GM03348 (cell line): ENCODE measurements at places on chromosomes 12 and 14.
A peak's percentile ranks its signal among the peaks of the same experiment; 100 is the strongest.

- DNase-seq, result no peak
These were observed 35.9 kb downstream of the CRADD start for GRCh38 chr12:93713060-93713459.

DNA sequence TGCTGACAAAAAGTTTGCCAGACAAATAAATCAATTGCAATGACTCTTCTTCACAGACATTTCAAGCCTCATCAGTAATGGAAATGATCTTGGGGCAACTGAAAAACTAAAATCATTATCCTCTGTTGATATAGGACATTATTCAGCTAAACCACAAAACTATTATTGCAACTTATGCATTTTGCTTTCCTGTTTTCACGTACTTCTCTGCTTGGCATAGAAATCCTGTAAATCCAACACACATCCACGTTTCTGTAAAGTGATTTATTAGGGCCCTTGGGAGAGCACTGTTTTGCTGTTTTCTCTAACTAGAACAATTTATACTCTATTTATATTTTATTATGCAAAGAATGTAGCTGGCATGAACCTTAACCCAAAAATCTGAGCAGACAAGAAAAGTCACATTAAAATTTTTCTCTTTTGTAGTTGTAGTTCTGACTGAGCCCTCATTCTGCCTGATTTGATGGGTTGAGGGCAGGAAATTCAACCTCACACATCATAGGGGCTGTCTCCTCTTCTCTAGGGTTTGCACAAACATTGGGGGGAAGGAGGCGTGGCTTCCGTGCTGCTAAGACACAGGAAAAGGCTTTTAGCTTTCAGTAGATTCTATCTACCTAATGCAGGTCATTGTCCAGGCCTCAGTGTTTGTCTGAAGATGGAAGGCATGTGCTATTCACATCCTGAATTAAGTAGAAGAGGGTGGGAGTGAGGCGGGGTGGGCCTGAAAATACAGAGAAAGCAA lies 11.5 kb upstream of the NUP107 start:
- no peak for DNase-seq

DNA sequence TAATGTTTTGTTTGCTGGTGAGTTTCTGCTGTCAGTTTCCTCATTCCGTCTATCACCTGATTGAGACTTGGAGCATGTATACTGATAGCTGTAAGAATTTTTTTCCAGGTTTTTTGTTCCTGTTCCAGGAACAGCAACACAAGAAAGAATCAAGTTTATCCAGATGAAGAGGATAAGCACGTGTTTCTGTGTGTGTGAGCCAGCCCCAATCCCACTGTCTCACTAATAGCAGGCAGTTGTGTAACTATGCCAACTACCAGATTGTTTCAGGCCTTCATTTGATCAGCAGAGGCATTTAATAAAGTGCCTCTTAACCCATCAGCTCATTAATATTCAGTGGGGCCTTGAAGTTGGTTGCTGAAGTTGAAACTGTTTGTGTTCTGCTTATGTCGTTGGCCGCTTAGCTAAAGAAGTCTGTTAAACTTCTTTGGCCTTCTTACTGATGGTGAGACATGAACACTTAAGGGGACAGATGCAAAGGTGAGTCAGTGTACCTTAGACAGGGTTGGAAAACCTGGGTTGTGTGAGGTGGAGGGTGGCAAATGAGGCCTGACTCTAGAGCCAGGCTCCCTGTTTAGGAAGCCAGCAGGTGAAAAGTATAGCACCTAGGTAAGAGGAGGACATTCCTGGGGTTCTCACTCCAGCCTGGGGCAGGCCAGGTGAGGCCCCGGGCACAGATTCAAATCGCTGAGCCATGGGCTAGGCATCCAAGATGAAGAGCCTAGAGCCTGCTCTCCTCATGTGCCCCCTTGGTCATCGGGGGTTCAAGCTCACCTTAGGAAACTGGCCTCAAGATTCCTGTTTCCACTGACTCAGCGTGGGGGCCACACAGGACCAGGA lies 3.7 kb downstream of the ANKRD13A start:
- DNase-seq, result peak; percentile 43

DNA sequence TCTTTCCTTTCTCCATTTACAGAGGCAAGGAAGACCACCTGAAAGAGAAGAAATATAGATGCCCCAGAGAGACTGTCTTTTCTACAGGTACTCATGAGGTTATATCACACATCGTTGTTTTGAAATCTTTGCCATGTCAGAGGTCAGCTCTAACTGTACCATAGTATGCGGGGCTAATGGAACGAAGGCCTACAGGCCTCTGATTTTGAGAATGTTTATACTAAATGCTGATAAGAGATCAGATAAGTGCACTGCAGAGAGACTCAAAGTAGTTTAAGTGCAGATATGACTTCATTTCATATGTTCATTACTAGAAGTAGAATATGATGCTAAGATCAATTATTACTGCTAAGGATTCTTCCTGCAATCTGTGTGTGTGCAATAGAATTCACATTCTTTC lies 1005.0 kb downstream of the GALC start:
- DNase-seq, result no peak

GRCh38 chr14:74917646-74918081 lies 5.4 kb downstream of the RPS6KL1 start:
- no peak for DNase-seq

DNA sequence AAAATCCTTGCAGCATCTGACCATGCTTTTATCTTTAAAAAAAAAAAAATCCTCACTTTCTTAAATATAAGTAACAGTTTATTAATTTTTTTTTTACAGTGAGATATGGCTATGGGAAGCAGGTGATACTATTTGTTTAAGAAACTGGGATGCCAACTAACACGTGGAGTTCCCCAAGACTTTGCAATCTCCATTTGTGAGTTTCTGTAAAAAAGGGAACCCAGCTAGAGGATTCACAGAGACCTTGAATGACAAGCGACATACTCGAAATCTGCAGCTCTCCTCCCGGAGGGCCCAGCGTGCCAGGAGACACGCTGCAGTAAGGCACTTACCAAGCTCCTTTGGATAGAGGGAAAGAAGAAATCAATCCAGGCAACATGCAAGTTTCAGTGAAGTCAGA lies 30.1 kb downstream of the SLC15A4 start:
- no peak for DNase-seq

GRCh38 chr12:117052386-117053049 lies 46.7 kb downstream of the TESC start:
- no peak for DNase-seq

DNA sequence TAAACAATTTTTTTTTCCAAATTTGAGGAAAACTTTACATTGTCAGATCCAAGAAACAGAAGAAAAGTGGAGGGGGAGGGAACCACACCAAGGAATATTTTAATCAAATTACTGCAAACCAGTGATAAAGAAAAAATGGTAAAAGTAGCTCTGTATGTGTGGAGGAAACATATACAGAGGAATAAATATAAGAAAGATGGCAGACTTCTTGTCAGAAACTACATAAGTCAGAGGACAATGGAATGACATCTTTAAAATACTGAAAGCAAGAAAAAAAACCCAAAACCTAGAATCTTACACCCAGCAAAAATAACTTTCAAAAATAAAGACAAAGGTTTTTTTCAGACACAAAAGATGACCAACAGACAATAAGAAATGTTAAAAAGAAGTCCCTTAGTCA lies 10.2 kb upstream of the LLPH start:
- DNase-seq, result no peak

DNA sequence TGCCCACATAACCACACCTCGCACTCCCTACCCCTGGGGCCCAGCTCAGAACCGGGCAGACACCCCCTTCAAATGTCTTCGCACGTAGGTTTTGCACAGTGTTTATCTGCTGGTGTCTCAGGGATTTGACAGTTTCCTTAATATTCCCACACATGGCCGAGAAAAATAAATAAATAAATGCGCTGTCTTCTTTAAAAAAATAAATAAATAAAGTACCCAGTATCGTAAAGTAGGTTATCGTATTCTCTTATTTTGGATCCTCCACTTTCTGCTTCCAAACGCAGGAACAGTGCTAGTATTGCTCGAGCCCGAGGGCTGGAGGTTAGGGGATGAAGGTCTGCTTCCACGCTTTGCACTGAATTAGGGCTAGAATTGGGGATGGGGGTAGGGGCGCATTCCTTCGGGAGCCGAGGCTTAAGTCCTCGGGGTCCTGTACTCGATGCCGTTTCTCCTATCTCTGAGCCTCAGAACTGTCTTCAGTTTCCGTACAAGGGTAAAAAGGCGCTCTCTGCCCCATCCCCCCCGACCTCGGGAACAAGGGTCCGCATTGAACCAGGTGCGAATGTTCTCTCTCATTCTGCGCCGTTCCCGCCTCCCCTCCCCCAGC lies 710 bp upstream of the FOS start:
- no peak for DNase-seq

- DNase-seq, result no peak
These were observed 361.8 kb downstream of the TMEM121 start for GRCh38 chr14:105888151-105888550.

GRCh38 chr14:59241121-59241520 lies 52.7 kb downstream of the DAAM1 start:
- no peak for DNase-seq

- no peak for DNase-seq
These were observed 53.3 kb downstream of the STAB2 start for GRCh38 chr12:103640410-103640809.

DNA sequence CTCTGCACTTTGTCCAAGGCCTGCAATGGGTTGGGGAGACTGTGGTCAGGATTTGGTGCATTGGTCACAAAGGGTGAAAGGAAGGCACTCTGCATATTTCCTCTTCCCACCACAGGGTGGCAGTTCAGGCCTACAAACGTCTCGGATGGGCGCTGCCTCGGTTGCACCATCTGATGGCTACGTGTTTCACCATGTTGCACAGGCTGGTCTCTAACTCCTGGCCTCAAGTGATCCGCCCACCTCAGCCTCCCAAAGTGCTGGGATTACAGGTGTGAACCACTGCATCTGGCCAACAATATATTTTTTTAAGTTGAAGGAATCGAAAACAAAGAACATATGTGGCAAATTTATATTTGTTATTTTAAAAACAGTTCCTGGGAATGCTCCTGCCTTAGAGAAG lies 35.1 kb downstream of the TMBIM6 start:
- peak; percentile 91 for DNase-seq

DNA sequence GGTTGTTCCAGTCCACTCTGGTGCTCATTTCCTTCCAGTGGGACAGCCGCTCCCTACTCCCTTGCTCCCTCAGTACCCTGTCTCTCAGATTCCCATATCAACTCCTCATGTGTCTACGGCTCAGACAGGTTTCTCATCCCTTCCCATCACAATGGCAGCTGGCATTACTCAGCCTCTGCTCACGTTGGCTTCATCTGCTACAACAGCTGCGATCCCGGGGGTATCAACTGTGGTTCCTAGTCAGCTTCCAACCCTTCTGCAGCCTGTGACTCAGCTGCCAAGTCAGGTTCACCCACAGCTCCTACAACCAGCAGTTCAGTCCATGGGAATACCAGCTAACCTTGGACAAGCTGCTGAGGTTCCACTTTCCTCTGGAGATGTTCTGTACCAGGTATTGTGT lies 69.9 kb downstream of the RAD52 start:
- DNase-seq, result peak; percentile 7

DNA sequence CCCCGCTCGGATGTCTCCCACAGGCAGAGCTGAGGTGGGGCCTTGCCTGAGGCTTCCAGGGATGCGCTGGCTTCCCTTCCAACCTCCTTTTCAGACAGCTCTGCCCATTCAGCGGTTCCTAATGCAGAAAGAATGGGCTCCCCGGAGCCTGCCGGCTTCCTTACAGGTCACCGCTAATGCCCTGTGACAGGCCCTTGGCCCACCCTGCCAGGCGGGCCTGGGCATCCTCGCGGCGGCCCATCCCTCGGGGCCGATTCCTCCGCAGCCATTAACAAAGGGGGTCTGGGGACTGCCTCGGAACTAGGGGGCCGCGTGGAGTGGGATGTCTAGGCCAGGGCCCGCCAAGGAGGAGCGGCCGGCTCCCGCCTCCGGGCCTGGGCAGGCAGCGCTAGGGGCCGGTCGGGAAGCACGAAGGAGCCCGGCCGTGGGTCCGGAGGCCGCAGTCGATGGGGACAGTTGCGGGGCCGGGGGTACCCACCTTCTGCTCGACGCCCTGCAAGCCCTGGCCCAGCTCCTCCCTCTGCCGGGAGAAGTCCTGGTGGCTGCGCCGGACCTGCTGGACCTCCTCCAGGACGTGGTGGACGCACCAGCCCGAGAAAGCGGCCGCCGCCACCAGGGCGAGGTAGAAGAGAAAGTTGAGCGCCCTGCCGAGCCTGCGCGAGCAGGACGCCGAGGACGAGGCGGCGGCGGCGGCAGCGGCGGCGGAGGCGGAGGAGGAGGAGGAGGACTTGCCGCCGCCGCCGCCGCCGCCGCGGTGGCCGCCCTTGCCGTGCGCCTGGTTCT lies 738 bp downstream of the CKAP4 start:
- DNase-seq, result peak; percentile 84

- DNase-seq, result peak; percentile 82
These were observed 10.8 kb downstream of the BMAL2 start for GRCh38 chr12:27343255-27344000.

- DNase-seq, result no peak
These were observed 144.9 kb upstream of the SYT1 start for GRCh38 chr12:78719721-78720120.

- DNase-seq, result no peak
These were observed 2.6 kb downstream of the GDF11 start for GRCh38 chr12:55745361-55746173.

DNA sequence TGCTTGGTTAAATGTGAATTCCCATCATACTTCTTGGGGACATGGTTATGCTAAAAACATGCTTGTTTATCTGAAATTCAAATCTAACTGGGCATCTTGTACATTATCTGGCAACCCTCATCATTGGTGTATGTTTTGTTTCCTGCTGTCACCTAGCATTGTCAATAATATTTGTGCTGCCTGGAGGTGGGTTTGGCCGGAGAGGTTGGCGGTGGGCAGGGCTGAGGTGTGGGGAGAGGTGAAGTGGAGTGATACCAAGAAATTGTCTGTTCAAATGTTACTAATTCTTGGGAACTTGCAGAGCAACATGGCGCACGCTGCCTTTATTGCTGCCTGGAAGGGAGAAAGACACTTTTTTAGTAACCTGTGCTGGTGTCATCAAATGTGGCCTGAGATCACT lies 280.5 kb downstream of the VRK1 start:
- no peak for DNase-seq

- DNase-seq, result peak; percentile 69
These were observed 78.7 kb downstream of the NEDD1 start for GRCh38 chr12:96985515-96986362.

DNA sequence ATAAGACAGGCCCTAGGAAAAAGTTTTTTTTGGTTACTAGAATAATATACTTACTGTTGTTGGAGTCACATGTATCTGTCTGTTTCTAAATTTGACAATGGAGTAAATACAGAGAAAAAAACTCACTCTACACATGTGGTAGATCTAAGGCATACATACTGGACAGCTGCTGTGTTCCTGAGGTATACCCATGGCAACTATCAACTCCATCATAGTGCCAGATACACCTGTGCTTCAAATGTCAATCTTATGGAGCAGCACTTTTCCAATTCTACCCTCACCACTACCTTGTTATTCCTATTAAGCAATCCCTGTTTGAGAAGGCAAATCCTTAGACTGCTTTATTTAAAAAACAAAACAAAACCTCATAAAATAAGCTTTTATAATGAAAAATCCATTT lies 3.3 kb downstream of the ZCRB1 start:
- no peak for DNase-seq

GRCh38 chr14:74968811-74969210 lies 13.4 kb upstream of the PGF start:
- no peak for DNase-seq
